Stomach (tissue), 19 donors: ENCODE measurements at places on chromosomes 2 and 18. TPM values are rescaled to one million over a fixed set of nuclear protein-coding genes. Genes with fewer than 3 reads are reported as not detected.
A peak's percentile ranks its signal among the peaks of the same experiment; 100 is the strongest.

Gene SLC35F6
- 10.5 TPM for polyA plus RNA-seq

Gene GPN1
- polyA plus RNA-seq = 31.6 TPM

DNA sequence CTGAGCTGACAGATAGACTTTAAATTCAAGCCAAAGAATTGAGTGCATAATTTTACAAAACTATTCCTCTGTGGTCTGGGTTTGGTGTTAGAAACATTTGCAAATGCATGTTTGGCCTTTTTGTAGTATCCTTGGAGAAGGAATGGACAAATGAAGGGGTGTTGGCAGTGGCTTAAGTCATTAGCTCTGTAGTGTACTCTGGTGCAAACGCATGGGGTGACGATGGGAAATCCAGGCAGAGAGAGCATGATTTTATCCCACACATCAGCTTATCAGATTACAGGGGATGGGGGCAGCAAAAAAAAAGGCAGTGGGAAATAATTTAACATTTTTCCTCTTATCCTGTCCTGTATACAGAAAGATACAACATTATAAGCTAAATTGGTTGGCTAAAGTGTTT lies 320.6 kb downstream of the ZNF516 start:
- H3K27ac ChIP-seq = no peak overlapping the region
- no peaks in the 10 kb centered on the region for H3K36me3 ChIP-seq
- no peaks in the 10 kb centered on the region for H3K27me3 ChIP-seq
- H3K4me3 ChIP-seq = no peak overlapping the region

GRCh38 chr18:61870151-61870550 lies 22.7 kb downstream of the RNF152 start:
- peak; percentile 67 for DNase-seq
- H3K27ac ChIP-seq = peak overlapping the region; percentile 67
- no peak overlapping the region for H3K4me3 ChIP-seq
- H3K27me3 ChIP-seq = no peaks in the 10 kb centered on the region
- no peaks in the 10 kb centered on the region for H3K36me3 ChIP-seq

- H3K27ac ChIP-seq = no peak overlapping the region
- no peaks in the 10 kb centered on the region for H3K4me1 ChIP-seq
- no peaks in the 10 kb centered on the region for H3K27me3 ChIP-seq
These were observed 353.9 kb downstream of the PID1 start for GRCh38 chr2:228917220-228917619.

DNA sequence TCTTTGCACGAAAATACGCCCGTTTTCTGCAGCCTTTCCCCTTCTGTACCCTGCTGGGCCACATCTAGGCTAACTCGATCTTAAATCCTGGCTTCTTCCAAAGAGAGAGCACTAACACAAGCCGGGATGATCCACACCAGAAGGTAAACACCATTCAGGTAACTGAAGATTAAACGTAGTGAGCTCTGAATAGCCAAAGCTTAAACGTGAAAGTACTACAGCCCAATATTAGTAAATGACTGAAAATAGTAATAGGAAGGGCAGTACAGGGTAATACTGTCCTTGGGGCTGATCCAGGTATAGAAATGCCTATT lies 422 bp upstream of the MRPL53 start:
- peak overlapping the region; percentile 82 for H3K4me3 ChIP-seq
- peak overlapping the region; percentile 86 for H3K27ac ChIP-seq
- no peaks in the 10 kb centered on the region for H3K27me3 ChIP-seq
- peaks cover 24% of the 10 kb centered on the region for H3K4me1 ChIP-seq

GRCh38 chr2:149219856-149220255 lies 110.5 kb upstream of the LYPD6 start:
- peaks cover 26% of the 10 kb centered on the region for H3K4me1 ChIP-seq
- H3K27ac ChIP-seq = no peak overlapping the region
- DNase-seq = no peak
- no peaks in the 10 kb centered on the region for H3K36me3 ChIP-seq
- H3K27me3 ChIP-seq = no peaks in the 10 kb centered on the region

DNA sequence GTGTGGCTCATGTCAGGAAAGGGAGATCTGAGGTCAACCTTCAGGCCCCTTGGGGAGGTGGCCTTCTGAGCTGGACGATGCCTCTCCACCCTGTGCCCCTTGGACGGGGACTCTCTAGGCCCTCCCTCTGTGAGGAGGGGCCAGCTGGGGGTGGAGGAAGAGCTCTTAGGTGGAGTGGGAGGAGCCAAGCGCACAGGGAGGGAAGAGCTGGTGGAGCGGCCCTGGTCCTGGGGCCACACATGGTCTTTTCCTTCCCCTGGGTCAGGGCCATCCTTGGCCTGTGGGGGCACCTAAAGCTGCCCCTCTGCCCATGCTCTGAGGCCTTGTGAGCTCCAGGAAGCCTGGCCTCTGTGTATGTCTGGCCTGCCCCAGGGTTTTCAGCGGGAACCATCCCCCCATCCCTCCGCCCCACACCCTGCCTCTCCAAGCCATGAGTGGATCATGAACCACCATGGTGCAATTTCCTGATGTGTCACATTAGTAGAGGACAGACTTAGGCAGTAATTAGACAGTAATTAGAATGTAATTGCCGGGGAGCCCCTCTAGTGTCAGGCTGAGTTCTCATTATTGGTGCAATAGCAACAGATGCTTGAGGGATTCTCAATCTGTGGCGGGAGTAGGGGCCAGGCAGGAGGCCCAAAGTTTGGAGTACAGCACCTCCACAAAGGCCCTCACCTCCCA lies 63.0 kb downstream of the GLI2 start:
- no peaks in the 10 kb centered on the region for H3K36me3 ChIP-seq
- DNase-seq = no peak
- no peaks in the 10 kb centered on the region for H3K27me3 ChIP-seq
- no peak overlapping the region for H3K4me3 ChIP-seq
- peaks cover 5% of the 10 kb centered on the region for H3K4me1 ChIP-seq

DNA sequence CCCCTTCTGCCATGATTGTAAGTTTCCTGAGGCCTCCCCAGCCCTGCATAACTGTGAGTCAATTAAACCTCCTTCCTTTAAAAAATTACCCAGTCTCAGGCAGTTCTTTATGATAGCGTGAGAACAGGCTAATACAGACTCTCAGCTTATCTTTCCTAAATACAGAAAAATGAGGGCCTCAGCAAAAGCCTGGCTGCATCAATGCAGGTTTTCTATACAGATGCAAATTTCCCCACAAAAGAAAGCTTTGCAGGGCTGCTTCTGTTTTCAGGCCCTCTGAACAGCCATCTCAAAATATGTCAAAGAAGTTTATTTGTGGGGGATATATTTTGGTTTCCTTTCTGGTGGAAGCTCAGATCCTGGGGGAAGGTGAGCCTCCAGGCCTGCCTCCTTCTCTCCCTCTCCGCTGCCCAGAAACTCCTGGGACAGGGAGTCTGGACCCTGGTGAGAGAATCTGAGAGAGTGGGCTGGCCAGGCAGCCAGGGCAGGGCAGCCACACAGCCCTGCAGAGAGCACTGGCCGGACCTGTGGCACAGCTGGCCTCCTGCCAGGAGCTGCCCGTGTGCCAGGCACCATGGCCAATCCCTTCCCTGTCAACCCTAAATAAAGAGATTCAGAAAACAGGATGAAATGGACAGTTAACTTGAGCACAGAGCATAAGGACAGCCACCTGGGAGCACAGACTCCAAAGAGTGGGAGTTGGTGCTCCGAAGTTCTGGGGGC lies 21.6 kb upstream of the AGXT start:
- no peak overlapping the region for H3K4me3 ChIP-seq
- DNase-seq = peak; percentile 27
- no peak overlapping the region for H3K27ac ChIP-seq
- H3K36me3 ChIP-seq = no peaks in the 10 kb centered on the region
